ENCODE measurements at places on chromosomes 2 and 18. TPM values are rescaled to one million over a fixed set of nuclear protein-coding genes. Genes with fewer than 3 reads are reported as not detected.

The ACKR3 gene
- total RNA-seq: 15.6 TPM

The CMPK2 gene
- 0.34 TPM for total RNA-seq

The EVX2 gene
- total RNA-seq: not detected

The LYG2 gene
- total RNA-seq: not detected

The SP5 gene
- total RNA-seq: not detected

The SCYGR1 gene
- total RNA-seq: not detected

The FOXD4L1 gene
- total RNA-seq: 0.35 TPM
